ENCODE measurements at places on chromosomes 5 and 9.

GRCh38 chr9:8484597-8485191 is 685.1 kb upstream of the DMAC1 start:
- no peak overlapping the region for H3K27ac ChIP-seq
- no peaks in the 10 kb centered on the region for H3K36me3 ChIP-seq
- H3K27me3 ChIP-seq, result no peaks in the 10 kb centered on the region
- no peak overlapping the region for H3K4me3 ChIP-seq
- no peaks in the 10 kb centered on the region for H3K4me1 ChIP-seq
- no peak for DNase-seq

DNA sequence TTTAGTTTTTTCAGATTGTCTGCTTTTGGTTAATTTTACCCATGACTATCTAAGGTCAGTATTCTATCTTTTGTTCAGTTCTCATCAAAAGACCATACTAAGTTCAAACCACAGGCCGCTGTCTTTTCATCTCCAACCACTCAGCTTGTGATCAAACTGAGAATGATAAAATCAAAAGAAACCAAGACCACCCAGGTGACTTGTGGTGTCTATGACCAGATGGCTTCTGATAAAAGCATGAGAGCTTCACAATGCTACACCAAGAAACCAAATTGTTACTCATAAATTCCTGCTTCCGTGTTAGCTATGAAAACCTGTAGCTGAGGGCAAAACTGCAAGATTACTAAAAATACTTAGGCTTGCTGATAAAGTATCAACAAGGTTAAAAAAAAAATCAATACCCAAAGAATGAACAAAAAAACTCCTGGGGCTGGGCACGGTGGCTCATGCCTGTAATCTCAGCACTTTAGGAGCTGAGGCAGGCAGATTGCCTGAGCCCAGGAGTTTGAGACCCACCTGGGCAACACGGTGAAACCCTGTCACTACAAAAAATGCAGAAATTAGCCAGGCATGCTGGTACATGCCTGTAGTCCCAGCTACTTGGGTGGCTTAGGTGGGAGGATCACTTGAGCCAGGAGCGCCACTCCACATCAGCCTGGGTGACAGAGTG is 25.8 kb upstream of the GPX8 start:
- no peak overlapping the region for H3K4me3 ChIP-seq
- H3K36me3 ChIP-seq, result no peaks in the 10 kb centered on the region
- no peaks in the 10 kb centered on the region for H3K4me1 ChIP-seq
- no peak for DNase-seq
- no peak overlapping the region for H3K27ac ChIP-seq
- no peaks in the 10 kb centered on the region for H3K27me3 ChIP-seq

DNA sequence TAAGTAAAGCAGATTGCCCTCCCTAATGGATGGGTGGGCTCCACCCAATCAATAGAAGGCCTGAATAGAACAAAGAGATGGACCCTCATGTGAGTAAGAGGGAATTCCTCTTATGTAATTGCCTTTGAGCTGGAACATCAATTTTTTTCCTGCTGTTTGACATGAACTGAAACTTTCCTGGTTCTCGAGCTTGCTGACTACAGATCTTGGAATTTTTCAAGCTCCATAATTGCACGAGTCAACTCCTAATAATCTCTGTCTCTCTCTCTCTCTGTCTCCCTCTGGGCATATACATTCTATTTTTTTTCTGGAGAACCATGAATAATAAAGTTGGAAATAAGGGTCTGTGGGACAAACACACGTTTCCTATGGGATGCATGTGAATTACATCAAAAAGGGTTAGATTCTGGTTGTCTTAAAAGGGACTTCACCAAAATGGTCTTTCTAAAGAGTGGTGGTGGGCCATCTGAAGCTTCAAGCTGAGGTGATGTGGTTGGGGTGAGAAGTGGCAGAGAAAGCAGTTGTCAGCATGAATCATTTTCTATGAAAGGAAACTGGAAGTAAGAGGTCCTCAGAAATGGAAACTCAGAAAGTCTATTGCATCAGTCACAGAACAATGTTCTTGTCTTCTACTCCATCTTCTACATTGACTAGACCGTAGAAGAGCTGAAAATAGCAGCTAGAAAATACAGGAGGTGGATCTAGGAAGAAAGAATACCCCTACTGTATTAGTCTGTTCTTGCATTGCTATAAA is 47.0 kb upstream of the HOMER1 start:
- no peaks in the 10 kb centered on the region for H3K27me3 ChIP-seq
- no peak for DNase-seq

DNA sequence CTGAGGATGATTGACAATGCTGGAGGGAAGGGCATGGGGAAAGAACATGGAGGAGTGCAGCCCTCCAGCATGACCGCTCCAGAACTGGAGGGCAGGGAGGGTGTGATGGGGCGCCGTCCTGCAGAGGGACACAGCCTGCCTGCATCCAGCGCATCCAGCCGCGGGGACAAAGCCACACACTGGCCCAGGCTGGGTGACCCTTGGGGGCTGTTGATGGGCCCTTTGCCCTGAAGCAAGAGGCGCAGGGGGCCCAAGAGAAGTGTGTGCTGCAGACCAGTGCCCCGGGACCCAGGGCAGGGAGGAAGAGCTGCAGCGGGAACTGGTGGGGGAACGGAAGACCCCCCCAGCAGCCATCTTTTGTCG is 169.8 kb upstream of the PPP1R26 start:
- no peaks in the 10 kb centered on the region for H3K36me3 ChIP-seq
- no peaks in the 10 kb centered on the region for H3K4me1 ChIP-seq
- no peak for DNase-seq
- no peak overlapping the region for H3K27ac ChIP-seq

DNA sequence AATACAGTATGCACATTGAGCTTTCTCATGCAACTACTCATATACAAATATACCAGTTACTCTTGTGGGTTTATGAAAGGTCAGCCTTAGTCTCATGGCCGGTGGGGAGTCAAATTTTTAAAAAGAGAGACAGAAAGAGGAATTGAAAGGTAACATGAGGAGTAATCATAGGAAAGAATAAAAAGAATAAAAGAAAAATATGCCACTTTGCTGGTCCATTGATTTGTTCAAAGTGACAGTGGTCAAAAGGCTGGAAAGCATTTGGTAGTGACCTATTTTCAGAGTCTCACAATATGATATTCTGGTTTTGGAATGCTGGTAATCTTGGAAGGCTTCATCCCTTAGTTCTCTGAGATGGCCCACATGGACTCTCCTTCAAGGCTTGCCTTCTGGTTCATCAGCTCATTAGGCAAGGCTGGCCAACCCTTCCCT is 67.0 kb downstream of the ZNF366 start:
- H3K36me3 ChIP-seq, result no peaks in the 10 kb centered on the region
- H3K4me1 ChIP-seq, result peaks cover 21% of the 10 kb centered on the region
- no peak for DNase-seq
- H3K27ac ChIP-seq, result peak overlapping the region; percentile 49

GRCh38 chr9:101229606-101230005 is 155.2 kb downstream of the BAAT start:
- no peak overlapping the region for H3K4me3 ChIP-seq
- no peaks in the 10 kb centered on the region for H3K36me3 ChIP-seq
- H3K27me3 ChIP-seq, result no peaks in the 10 kb centered on the region

DNA sequence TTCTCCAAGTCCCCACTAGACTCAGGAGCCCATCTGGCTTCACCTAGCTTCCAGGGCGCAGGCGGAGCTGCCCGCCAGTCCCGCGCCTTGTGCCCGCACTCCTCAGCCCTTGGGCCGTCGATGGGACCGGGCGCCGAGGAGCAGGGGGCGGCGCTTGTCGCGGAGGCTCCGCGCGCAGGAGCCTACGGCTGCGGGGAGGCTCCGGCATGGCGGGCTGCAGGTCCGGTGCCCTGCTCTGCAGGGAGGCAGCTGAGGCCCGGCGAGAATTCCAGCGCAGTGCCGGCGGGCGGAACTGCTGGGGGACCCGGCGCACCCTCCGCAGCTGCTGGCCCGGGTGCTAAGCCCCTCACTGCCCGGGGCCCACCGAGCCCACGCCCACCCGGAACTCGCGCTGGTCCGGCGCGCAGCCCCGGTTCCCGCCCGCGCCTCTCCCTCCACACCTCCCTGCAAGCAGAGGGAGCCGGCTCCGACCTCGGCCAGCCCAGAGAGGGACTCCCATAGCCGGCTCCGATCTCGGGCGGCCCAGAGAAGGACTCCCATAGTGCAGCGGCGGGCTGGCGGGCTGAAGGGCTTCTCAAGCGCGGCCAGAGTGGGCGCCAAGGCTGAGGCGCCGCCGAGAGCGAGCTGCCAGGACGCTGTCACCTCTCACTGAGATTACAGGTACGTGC is 78.1 kb upstream of the PJA2 start:
- no peaks in the 10 kb centered on the region for H3K36me3 ChIP-seq
- H3K4me3 ChIP-seq, result no peak overlapping the region
- H3K4me1 ChIP-seq, result peaks cover 26% of the 10 kb centered on the region

GRCh38 chr9:108681851-108682590 is 173.8 kb downstream of the ACTL7B start:
- H3K36me3 ChIP-seq, result no peaks in the 10 kb centered on the region
- H3K27me3 ChIP-seq, result no peaks in the 10 kb centered on the region
- no peak overlapping the region for H3K4me3 ChIP-seq
- DNase-seq, result no peak

GRCh38 chr9:120587328-120587727 is 7.4 kb upstream of the CDK5RAP2 start:
- H3K4me1 ChIP-seq, result no peaks in the 10 kb centered on the region
- H3K27ac ChIP-seq, result no peak overlapping the region
- H3K4me3 ChIP-seq, result no peak overlapping the region
- H3K36me3 ChIP-seq, result no peaks in the 10 kb centered on the region
- DNase-seq, result no peak

DNA sequence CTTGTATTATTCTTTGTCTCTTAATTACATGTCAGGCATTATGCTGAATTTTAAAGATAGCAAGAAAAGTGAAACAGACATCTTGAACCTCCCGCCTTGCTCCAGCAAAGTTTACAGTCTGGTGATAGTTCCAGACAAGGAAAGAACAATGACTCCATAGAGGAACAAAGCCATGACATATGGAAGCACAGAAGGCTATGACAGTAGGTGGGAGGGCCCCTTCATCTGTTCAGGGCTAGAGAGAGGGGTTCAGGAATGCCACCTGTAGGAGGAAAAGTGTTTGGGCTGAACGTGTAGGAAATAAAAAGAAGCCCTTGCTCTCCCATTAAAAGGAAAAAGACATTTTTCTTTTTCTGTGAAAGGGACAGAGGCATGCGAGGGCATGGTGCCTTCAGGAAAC is 315.6 kb downstream of the TRIM32 start:
- H3K27ac ChIP-seq, result no peak overlapping the region
- DNase-seq, result no peak
- H3K4me1 ChIP-seq, result no peaks in the 10 kb centered on the region
- no peaks in the 10 kb centered on the region for H3K36me3 ChIP-seq

DNA sequence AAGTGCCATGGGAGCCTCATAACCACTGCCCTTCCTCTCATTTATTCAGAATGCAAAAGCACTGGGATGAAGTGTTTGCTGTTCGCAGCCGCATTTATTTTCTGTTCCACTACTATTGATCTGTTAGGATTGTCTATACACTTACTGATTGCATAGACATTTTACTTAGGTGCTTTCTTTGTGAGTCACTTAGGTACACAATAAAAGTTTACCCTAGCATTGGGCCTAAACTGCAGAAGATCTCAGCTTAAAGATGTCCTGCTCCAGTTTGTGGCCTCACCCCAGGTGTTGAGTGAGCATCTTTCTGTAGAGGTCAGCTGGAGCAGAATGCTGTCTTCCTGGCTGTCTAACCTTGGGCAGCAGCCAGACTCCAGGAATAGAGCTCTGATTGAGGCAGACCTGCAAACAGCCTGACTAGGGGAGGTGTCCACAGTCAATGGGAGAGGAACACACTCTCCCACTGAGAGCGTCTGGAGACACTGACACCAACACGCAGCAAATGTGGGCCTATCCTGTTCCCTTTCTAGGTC is 54.0 kb downstream of the GPR21 start:
- no peak overlapping the region for H3K4me3 ChIP-seq
- DNase-seq, result no peak
- H3K36me3 ChIP-seq, result peaks cover 38% of the 10 kb centered on the region
- no peak overlapping the region for H3K27ac ChIP-seq
- no peaks in the 10 kb centered on the region for H3K4me1 ChIP-seq
- no peaks in the 10 kb centered on the region for H3K27me3 ChIP-seq

DNA sequence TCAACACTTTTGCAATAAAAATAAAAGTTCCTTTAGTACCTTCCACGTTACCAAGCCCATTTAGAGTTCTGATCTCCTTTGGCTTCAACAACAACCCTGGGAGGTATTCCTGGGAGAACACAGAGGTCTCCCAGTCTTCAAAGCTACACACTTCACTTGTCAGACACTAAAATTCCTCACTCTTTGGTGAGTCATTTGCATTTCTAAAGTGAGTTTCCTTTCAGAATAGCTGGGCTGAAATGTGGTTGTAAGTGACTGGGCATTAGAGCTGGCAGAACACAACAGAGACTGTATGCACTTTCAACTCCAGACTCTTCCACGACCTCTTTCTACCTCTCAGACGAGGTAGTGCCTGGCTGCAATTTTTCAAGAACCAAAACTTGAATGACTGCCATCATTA is 11.5 kb upstream of the F2RL1 start:
- H3K27ac ChIP-seq, result peak overlapping the region; percentile 29
- H3K27me3 ChIP-seq, result no peaks in the 10 kb centered on the region
- H3K4me1 ChIP-seq, result no peaks in the 10 kb centered on the region
- no peaks in the 10 kb centered on the region for H3K36me3 ChIP-seq

- no peak overlapping the region for H3K4me3 ChIP-seq
- H3K27me3 ChIP-seq, result no peaks in the 10 kb centered on the region
- no peaks in the 10 kb centered on the region for H3K36me3 ChIP-seq
- DNase-seq, result peak; percentile 88
Observed at GRCh38 chr5:64147849-64148441, 17.7 kb upstream of the RNF180 start.

- no peak overlapping the region for H3K4me3 ChIP-seq
- no peaks in the 10 kb centered on the region for H3K27me3 ChIP-seq
- DNase-seq, result no peak
- H3K36me3 ChIP-seq, result no peaks in the 10 kb centered on the region
- H3K27ac ChIP-seq, result no peak overlapping the region
Observed at GRCh38 chr9:117278471-117279035, 136.3 kb downstream of the ASTN2 start.

DNA sequence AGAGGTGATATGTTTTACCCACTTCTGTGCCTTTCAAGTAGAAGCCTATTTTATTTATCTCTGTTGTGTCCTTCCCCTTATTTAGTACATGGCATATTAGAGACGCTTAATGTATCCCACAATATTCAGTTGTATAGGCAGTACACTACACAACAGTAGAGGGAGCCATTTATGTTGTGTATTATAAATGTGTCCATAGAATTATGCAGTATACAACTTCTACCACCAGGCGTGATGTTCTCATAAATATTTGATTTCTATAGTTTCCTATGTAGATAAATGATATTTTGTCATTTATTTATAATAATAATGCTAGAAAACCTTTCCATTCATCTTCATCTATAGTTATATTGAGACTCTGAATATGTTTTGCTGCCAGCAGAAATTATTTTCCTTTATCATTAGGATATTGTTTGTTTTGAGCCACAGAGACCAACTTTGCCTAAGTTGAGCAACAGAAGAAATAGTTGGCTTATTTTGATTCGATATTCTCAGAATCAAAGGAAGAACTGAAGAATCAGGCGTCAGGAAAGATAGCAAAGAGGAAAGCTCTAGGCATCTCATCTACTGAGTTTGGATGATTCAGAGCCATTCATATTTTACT is 81.7 kb downstream of the ADAMTS19 start:
- no peak for DNase-seq
- no peaks in the 10 kb centered on the region for H3K4me1 ChIP-seq
- no peaks in the 10 kb centered on the region for H3K36me3 ChIP-seq
- H3K4me3 ChIP-seq, result no peak overlapping the region
- no peaks in the 10 kb centered on the region for H3K27me3 ChIP-seq
- no peak overlapping the region for H3K27ac ChIP-seq

GRCh38 chr9:99231711-99232110 is 9.6 kb downstream of the SEC61B start:
- no peaks in the 10 kb centered on the region for H3K4me1 ChIP-seq
- peaks cover 50% of the 10 kb centered on the region for H3K36me3 ChIP-seq
- H3K27me3 ChIP-seq, result no peaks in the 10 kb centered on the region
- DNase-seq, result no peak
